ENCODE measurements at places on chromosomes 1 and 21.
A peak's percentile ranks its signal among the peaks of the same experiment; 100 is the strongest.

- no peak for DNase-seq
Measured at GRCh38 chr1:221712776-221713431, 29.0 kb downstream of the DUSP10 start.

GRCh38 chr1:232456714-232457113 lies 173.2 kb downstream of the SIPA1L2 start:
- DNase-seq: no peak

DNA sequence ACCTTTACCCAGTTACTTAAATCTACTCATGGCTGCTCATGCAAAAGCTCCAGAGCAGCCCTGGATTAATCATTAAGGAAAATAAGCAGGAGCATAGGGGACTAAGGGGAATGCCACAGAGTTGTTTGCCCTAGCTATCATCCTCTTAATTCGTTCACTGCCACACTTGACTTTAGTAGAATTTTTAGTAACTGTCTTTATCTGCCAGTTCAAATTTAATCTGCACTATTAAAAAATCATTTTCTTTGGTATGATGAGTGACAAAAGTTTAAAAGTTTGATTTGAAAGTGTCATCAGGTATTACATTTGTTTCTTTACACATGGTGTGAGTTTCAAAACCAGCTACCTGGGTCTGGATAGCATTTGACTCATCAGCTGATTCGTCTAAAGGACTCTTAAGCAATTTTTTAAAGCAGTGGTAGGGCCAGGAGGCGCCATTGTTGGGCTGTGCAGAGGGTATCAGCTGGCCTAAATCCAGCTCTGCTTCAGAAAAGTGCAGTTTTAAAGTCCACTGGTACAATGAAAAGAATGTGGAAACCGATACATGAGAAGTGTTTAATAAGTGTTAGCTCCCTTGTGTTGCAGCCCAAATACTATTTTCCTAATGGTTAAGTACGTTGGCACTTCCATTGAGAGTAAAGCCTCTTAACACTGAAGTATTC lies 69.9 kb upstream of the DR1 start:
- DNase-seq: no peak

DNA sequence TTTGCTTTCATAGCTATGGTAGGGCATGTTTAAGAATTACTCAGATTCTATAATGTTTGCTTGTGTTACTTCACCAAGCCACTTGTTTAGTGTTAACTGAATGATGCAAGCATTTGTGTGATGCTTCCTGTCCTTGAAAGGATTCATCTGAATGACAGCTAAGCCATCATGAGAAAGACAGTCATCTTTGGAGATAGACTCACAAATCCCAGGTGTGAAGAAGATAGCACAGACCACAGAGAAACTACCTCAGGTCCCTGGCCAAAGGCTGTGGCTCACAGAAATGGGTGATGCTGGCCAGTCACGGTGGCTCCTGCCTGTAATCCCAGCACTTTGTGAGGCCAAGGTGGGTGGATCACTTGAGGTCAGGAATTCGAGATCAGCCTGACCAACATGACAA lies 321.4 kb downstream of the DPYD start:
- DNase-seq: no peak

DNA sequence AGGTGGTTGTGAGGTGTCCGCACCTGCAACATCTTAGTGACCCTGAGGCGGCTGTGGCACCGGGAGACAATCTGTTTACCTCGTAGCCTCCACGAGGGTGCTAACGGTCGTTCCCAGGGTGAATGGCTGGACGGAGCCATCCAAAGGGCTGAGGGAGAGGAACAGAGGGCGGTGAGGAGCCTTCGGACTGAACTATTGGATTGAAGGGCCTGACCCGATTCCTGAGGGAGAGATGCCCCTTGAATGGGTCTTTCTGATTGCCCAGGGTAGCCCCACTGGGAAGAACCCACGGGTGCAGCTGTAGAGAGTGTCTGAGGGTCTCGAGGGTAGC lies 2.3 kb downstream of the NR5A2 start:
- DNase-seq: no peak

DNA sequence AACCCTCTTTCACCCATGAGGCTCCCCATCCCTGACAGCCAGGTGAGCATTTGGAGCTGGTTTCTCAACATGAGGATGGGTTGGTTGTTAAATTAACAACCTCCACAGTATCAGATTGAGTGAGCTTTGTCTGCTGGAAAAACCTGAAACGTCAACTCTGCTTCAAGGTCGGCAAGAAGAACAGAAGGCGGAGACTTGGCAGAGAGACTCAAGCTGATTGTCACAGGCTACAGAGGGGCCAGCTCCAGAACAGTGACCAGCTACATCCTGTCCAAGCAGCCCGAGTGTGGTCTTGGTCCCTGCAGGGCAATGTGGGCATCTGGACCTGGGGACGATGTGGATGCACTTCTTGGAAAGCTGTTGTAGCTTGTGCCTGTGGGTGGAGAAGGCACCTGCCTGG lies 36.6 kb upstream of the TMEM51 start:
- no peak for DNase-seq

DNA sequence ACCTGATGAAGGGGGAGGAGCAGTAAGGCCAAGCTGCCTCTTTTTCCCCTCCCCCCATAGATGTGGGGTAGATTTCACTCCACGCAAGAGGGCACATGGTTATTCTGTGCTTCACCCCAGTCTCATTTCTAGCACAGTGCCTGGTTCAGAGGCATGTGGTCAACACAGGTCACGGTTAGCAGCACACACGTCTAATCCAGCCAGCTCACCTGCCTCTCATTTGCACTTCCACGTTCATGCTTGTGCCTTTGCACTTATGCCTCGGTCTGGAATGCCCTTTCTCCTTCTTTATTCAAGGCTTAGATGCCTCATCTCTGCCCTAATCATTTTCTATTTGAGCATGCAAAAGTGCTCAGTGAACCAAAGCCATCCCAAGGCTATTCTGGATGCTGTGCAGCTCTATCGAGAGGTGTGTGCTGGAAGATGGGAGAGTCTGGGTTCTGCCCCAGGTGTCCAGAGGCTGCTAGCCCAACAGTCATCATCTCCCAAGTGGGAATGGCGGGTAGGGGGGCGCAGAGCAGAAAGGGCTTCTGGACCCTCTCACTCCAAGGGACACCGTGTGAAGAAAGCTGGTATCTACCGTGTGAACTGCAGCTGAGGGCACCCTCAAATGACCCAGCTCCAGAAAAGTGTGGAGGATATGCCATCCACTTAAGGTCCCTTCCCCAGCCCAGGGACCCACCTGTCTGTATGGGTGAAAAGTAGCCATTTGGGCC lies 2.1 kb upstream of the A3GALT2 start:
- DNase-seq: no peak

GRCh38 chr1:100622037-100622436 lies 84.1 kb downstream of the GPR88 start:
- no peak for DNase-seq

DNA sequence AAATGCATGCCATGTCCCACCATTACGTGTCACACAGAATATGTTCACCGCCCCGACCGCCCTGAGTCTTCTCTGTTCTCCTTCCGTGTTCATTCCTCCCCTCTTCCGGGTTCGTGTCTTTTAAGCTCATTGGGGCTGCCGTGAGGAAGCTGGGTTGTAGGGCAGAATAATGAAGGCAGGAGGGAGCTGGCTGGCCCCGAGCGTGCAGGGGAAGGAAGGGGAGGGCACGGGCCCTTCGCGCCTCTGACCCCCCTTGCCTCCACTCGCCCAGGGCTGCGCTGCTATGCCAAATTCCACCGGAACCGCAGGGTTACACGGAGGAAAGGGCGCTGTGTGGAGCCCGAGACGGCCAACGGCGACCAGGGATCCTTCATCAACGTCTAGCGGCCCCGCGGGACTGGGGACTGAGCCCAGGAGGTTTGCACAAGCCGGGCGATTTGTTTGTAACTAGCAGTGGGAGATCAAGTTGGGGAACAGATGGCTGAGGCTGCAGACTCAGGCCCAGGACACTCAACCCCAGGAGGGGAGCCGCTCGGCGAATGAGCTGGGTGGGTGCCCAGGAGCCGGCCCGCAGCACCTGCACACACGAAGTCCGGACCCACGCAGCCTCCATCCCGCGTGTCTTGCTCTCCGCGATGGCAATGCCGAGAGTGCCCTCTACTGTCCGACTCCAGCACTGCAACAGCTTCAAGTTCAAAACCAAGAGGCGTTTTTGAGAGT lies 16.5 kb upstream of the AGTRAP start:
- peak; percentile 73 for DNase-seq

DNA sequence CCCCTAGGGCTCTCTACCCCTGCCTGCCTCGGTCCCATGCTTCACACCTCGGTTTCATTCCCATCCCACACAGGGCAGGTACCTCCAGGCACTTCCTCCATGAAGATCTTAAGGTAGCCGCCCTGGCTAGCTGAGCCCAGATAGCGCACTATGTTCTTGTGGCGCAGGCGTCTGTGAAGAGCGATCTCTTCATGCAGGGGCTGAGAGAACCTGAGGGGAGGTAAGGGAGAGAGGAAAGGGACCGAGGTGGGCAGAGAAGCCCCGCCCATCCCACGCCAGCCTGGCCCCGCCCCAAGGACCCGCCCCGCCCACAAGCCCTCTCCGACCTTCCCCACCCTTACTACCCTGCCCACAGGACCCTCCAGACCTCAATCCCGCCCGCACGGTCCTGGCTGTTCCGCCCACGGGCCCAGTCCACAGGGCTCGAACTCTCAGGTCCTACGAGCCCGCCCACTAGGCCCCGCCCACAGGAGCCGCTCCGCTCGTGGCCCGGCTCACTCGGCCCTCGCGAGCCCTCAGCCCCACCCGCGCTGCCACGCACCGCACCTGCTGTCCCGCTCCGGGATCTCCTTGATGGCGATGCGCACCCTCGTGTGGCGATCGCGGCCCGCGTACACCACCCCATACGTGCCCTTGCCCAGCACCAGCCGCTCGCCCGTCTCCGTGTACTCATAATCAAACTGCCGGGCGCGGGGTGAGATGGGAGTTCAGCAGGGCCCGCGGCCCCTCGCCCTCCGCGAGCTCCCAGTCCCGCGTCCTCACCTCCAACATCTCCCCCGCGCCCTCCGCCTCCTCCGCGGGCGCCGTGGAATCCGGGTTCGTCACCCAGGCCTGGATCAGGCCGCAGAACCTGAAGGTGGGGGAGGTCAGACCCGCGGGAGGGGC lies 6.4 kb downstream of the MAP3K6 start:
- no peak for DNase-seq

GRCh38 chr1:61293197-61293596 lies 210.8 kb downstream of the NFIA start:
- no peak for DNase-seq

- DNase-seq: no peak
Measured at GRCh38 chr1:244861683-244862082, 2.7 kb downstream of the HNRNPU start.

DNA sequence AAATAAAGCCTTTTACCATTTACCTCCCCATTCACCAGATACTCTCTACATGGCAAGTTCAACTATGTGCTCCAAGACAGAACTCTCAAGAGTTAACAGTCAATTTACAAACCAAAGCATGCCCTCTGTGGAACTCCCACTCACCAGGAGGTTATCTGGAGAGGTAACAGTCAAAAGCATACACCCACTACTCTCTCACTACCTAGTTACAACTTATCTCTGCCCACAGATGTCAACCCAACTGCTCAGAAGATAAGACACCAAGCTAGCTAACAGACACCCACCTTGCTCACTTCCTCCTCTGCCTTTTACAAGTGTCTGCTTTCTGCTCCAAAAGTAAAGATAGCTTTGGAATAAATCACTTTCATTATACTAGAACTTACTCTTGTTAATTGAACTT lies 131.0 kb downstream of the TRIM33 start:
- no peak for DNase-seq

Measured in cardiac muscle cell (in vitro differentiated cells and primary cell).